Stomach (tissue), 19 donors: ENCODE measurements at places on chromosomes 13 and 19. TPM values are rescaled to one million over a fixed set of nuclear protein-coding genes. Genes with fewer than 3 reads are reported as not detected.

- DNase-seq, result no peak
These were observed 22.0 kb upstream of the STOML3 start for GRCh38 chr13:39012608-39013007.

DNA sequence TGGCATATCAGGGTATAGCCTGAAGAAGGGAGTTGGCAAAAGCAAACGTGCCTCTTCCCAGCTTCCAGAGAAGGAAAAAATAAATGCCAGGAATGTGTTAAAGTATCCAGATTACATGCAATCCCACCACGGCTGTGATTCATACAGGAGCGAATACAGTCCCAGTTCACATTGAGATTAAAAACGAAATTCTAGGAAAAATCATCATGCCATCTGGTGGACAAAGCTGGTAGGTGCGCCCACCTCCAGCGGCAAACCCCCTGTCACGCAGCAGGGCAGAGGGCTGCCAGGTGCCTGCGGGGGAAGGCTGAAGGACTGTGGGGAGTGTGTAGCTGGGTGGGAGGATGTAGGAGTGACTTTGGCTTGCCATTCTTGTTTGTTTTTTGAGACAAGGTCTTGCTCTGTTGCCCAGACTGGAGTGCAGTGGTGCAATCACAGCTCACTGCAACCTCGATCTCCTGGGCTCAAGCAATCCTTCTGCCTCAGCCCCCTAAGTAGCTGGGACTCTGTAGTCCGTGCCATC is 6.4 kb upstream of the DMWD start:
- DNase-seq, result peak; percentile 87

DNA sequence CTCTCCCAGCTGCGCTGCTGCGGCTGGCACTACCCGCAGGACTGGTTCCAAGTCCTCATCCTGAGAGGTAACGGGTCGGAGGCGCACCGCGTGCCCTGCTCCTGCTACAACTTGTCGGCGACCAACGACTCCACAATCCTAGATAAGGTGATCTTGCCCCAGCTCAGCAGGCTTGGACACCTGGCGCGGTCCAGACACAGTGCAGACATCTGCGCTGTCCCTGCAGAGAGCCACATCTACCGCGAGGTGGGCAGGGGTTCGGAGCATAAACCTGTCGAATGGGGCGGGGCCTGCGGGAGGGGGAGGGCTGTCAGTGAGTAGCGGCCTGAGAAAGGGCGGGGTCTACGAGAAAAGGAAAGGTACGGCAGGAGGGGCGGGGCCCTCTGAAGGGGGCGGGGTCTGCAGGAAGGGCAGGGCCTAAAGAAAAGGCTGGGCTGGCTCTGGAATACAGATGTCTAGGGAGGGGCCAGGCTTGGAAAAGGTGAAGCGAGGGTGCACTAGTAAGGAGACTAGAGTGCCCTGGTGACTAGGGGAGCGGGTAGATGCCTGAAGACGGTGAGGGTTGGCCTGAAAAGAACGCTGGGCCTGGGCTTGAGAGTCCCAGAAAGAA is 3.6 kb downstream of the CD37 start:
- DNase-seq, result peak; percentile 96

GRCh38 chr13:40197936-40198595 is 468.4 kb downstream of the FOXO1 start:
- DNase-seq, result no peak

- no peak for DNase-seq
These were observed 214.8 kb upstream of the UBL3 start for GRCh38 chr13:30065181-30065580.

DNA sequence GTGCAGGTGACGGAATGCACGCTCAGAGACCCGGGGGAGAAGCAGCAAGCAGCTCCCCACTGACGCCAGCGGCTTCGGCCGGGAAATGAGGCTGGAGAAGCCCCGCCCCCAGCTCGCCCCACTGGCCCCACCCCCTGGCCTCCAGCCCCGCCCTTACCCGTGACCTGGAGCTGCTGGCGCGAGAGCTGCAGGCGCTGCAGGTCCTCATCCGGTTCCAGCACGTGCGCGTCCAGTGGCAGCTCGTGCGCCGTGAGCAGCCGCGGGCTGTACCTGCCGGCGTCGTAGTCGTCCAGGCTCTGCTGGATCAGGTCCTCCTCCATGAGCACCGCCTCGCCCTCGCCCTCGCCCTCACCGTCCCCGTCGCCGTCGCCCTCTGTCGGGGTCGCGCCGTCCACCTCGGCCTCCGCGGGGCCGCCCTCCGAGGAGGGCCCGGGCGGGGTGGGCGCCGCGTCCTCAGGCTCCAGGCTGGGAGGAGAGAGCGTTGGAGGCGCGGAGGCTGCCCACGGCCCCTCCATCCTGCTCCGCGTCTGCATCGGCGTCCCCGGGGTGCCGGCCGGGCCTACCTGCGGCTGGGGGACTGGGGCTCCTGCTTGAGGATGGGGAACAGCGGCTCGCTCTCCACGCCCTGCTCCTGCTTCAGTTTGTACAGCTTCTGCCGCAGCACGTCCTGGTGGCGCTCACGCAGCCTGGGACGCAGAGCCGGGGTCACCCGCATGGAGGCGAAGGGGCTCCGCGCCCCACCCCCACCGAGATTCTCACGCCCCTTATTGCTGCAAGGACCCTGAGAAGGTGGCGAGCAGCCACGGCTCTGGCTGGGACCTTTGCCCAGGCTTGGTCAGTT is 6.4 kb upstream of the TBXA2R start:
- DNase-seq, result no peak

DNA sequence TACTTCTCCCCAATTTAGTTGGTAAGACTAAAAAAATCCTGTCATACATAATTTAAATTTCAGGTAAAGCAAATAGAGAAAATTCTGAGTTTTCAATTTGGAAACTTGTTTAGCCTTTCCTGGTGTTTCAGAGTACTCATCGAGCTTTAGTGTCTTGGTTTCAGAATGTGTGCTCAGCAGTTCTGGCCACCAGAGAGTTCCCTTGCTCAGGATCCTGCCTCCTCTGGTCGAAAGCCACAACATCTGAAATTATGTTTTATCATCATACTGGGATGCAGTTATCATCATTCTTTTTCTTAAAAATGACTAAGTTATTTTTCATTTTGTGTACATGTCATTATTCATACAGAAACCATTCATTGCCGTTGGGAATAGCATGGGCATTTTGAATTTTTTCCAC is 263.2 kb upstream of the SPRY2 start:
- DNase-seq, result no peak

- DNase-seq, result no peak
These were observed 4.3 kb downstream of the CALM3 start for GRCh38 chr19:46605356-46605821.

- no peak for DNase-seq
These were observed 1.1 kb downstream of the EHD2 start for GRCh38 chr19:47714339-47714738.

DNA sequence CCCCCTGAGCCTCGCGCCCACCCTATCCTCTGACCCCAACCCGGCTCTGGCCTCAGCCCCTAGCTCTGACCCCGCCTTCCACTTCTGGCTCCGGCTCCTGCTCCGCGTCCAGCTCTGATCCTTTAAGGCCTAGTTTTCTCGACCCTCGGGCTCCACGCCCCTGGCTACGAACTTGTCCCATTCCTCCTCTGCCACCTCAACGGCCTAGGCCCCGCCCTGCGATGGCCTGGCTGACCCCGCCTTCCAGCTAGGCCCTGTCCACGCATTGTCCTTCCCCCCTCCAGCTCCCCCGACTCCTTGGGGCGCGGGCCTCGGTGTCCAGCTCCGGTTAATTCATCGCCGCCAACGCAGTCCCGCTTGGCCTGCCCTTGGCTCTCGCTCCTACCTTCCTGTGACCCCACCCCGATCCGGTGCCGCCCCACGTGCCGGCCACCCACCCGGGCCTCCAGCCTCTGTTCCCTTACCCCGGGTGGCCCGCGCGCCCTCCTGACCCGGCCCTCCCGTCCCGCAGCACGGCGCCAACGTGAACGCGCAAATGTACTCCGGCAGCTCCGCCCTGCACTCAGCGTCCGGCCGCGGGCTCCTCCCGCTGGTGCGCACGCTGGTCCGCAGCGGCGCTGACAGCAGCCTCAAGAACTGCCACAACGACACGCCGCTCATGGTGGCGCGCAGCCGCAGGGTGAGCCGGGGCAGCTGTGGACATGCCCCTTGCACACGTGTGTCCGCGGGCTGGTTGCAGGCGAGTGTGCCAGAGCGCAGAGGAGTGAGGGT is 9.4 kb downstream of the BCL3 start:
- DNase-seq, result peak; percentile 61

NRTN gene
- total RNA-seq, result 7.1 TPM

PTH2 gene
- total RNA-seq, result not detected

KIR3DL2 gene
- total RNA-seq, result not detected

CAPN12 gene
- total RNA-seq, result 1.3 TPM

NPAS1 gene
- total RNA-seq, result not detected
